ENCODE measurements at places on chromosomes 7 and 10.

DNA sequence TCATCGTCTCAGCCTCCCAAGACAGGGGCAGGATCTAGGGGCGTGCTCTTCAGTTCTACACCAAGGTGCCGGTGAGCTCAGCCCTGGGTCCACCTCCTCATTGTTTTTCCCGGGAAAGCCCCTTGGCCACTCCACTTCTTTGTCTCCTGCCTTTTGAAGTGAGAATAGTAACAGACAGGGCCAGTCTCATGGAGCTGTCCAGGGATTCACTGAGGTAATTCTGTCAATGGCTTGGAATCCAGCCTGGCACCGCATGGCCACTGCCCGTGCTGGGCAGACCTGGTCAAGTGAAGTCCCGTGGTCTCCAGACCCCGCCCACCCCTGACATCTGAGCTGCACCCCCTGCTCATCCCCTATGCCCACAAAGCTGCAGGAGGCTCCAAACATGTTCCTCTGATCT lies 138.9 kb downstream of the TNS3 start:
- no peak for DNase-seq

DNA sequence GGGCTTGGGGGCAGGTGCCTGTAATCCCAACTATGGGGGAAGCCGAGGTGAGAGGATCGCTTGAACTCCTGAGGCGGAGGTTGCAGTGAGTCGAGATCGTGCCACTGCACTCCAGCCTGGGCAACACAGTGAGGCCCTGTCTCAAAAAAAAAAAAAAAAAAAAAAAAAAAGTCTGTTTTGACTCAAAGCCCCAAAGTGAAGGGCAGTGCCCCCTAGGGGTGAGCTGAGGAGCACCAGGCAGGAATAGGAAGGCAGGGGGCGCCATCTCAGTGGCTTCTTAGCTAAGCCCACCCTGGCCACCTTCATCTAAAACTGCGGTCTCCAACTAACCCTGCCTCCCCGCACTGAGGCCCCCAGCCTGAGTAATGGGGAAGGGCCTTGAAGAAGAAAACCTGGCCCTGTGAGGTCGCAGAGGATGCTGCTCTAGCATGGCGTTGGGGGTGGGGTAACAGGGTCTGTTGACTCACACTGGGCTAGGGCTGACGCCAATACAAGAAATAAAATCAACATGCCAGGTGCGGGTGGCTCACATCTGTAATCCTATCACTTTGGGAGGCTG lies 9.8 kb downstream of the PODXL start:
- DNase-seq, result peak; percentile 28

GRCh38 chr7:42077271-42078135 lies 159.5 kb downstream of the GLI3 start:
- no peak for DNase-seq

- no peak for DNase-seq
Observed at GRCh38 chr10:103582331-103583123, 89.0 kb downstream of the NEURL1 start.

All from CD4-positive, alpha-beta T cell treated with Interleukin-17A for 4 hours (primary cell).